ENCODE measurements at places on chromosomes 13 and 19.

DNA sequence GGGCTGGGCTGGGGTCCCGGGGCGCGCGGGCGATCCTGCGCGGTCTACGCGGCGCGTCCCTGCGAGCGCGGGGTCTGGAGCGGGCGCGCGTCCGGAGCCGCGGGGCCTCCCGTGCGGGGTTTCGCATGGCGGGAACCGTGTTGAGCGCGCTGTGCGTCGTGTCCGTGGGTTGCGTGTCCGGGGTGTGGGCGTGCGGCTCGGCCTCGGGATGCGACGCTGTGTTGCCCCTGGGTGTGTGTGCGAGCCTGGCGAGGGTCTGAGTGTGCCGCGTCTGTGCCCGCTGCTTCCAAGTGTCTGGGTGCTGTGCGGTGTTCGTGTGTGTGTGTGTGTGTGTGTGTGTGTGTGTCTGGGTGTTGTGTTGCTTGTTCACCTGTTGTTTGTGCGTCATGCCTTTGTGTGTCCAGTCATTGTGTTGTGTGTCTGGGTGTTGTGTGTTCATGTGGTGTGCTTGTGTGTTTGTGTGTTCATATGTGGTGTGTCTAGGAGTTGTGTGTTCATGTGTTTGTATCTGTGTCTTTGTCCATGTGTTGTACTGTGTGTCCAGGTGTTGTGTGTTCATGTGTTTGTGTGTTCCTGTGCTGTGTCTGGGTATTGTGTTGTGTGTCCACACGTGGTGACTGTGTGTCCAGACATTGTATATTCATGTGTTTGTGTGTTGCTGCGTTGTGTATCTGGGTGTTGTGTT lies 552 bp downstream of the PLK5 start:
- no peak for DNase-seq

DNA sequence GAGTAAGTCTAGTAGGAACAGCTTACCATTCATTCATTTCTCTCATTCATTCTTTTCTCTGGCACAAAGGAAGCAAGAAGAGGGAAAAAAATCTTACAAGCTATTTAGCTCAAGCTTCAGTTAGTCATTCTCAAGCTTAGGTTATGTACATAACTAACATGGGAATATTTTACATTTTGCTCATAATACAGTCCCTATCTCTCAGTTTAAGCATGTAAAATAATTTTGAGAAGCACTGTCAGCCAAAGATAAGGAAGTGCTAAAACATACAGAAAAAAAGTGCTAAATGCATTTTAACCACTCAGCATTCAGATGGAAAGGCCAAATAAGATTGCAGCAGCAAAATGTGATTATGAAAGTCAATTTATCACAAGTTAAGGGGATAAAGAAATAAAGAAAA lies 7.9 kb downstream of the RBM26 start:
- DNase-seq = no peak

GRCh38 chr13:44833139-44833538 lies 156.1 kb downstream of the NUFIP1 start:
- DNase-seq = no peak

DNA sequence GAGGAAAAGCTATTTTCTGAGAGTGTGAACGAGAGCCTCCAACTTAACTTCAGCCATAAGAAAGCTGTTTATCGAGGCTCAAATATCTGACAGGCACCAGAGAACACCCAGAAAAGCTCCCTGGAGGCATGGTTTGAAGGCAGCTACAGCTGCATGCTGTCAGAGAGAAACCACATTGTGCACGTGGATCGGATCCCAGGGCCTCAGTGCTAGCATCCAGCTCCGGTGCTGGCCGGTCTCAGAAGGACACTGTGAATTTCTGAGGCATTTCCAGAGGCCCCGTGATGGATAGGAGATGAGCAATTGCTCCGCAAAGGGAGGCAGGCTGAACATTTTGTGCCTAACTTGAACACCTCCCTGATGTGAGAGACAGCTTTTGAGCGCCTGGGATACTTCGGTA lies 315.7 kb downstream of the FGF9 start:
- no peak for DNase-seq

GRCh38 chr19:55451965-55452748 lies 9.1 kb upstream of the SHISA7 start:
- no peak for DNase-seq

DNA sequence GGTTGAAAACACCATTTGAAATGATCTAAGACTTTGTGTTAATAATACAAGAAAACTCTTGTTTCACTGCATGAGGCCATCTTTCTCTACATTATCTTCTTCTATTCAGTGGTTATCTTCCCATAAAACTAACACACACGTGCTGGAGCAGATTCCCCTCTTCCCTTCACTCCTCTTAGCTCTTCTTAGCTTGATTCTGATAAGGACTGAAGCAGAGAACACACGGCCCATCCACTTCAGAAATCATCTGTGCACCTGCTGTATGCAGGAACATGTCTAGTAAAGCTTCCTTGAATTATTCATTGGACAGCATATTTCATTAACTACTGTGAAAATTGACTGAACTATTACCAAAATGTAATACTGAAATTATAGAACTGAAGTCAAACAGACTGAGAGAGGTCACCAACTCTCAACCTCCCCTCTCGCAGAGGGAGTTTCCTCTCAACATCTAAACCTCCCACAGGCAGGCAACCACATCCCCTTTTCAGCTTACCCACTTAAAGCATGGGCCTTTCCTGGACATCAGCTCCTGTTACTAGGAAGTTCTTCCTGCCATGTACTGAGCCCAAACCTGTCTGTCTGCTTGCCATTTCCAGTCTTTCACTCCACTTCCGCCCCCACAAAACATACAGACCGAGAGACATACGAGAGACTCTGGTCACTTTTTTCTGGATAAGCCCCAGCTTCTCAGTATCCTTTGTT lies 113.9 kb downstream of the CRYL1 start:
- DNase-seq = no peak

DNA sequence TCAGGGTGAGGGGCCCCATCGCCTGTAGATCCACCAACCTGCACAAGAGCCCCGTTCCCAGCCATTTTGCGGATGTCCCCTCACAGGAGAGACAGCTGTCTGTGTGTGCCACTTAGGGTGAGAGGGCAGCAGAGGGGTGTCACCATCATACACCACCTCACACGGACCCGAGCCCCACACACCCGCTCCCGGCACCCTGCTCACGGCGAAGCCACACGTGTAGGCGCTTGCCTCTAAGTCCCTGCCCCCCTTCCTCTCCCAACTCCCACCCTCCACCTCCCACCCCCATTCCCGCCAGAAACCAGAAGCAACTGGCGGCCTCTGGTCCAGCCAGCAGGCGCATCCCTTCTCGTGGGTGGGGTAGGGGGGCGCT lies 4.0 kb upstream of the DPF1 start:
- no peak for DNase-seq

DNA sequence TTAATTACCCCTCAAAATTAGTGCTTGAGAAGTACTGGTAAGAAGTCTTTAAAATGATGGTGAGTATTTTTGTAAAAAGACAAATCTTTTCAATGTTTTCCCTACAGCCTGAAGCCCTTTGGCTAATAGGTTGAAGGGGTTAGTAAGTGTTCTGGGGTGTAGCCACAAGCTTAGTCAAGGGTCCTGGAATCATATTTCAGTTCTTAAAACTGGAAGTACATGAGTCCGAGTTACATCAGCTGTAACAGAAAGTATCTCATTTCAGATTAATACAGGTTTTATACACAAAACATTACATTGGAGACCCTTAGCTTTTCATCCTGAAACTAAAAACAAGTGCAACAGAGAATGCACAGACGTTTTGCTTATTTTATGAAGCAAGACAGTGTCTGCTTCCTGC lies 52.7 kb upstream of the TEX29 start:
- DNase-seq = no peak

GRCh38 chr19:46958532-46958931 lies 61.1 kb upstream of the NPAS1 start:
- no peak for DNase-seq

DNA sequence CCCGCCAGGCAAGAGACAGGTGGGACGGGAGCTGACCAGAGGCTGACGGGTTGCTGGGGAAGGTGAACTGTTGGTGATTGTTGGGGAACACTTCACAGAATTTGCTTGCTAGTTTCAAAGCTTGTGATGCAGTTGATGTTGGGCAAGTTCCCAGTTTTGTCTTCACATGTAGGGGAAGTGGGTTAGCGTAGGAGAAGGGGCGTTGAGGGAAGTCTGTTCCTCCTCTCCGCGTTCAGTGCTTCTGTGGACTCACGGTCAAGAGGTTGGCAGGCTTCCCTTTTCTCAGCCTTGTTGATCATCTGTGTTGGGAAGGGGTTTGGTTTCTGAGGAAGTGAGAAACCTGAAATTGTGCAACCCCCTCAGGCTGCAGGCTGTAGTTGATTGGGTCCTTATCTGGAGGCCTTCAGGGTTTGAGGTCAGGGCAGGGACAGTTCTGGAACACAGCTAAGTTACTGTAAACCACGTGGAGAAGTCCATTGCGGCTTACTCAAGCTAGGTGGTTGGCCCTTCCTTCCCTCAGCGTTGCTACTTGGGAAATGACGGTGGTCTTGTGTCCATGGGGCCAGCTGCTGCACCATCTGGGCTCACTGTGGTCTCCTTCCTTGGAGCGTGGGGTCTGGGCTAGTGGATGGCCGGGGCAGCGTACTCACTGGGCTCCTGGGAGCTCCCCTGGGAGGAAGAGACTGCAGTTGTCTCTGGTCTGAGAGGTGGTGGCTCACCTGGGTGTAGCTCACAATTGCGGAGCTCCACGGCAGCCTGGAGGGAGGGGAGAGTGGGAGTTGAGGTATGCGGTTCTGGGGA lies 7.5 kb downstream of the RPS9 start:
- no peak for DNase-seq

DNA sequence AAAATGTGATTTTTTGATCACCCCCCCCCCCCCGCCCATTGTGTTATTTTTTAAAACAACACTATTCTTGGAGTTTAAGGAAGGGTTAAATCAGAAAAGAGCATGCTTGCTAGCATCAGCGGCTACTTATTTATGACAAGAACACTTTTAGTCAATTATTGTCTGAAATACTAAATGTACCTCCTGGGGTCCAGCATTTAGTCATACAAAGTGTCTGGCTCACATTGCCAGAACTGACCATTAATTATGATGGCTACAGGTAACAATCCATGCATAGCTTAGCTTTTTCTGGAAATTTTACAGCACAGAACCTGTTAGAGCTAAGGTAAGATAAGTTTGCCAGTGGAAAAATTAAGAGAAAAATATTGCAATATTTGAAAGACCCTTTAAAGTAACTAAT lies 90.1 kb downstream of the PCDH9 start:
- no peak for DNase-seq

- DNase-seq = no peak
Measured at GRCh38 chr19:53057904-53058580, 13.5 kb downstream of the ERVV-2 start.

DNA sequence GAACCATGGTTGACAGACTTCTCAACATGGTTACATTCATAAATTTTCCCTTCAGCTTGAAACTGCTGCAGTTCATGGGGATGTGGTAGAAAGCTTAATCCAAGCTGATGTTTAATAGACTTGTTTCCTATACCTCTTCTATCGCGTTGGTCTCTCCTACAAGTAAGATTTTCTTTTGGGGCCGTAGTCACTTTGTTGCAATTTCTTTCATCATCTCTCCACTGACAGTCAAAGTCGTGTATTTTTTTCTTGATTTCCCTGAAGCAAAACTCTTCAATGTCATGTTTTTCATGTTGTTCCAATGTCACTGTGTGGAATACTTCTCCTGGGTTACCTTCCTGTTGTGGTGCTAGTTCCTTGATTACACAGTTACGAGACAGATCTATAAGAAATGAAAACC lies 6.3 kb upstream of the ZNF160 start:
- no peak for DNase-seq

Measured in H54 (cell line).